Epithelial cell of umbilical artery (primary cell): ENCODE measurements at places on chromosomes 5 and 9. TPM values are rescaled to one million over a fixed set of nuclear protein-coding genes. Genes with fewer than 3 reads are reported as not detected.

Gene HMGXB3
- 21.4 and 27.4 TPM in 2 replicates for total RNA-seq

Gene OBP2B
- total RNA-seq = not detected in 2 replicates

Gene TSSK1B
- total RNA-seq = not detected in 2 replicates

Gene ZNF782
- total RNA-seq = 1.6 and 6.5 TPM in 2 replicates

Gene PRR16
- total RNA-seq = 0.32 and 1.2 TPM in 2 replicates

Gene ARID3C
- total RNA-seq = under 0.01 and 0.30 TPM in 2 replicates
